ENCODE measurements at places on chromosomes 1 and 21.

DNA sequence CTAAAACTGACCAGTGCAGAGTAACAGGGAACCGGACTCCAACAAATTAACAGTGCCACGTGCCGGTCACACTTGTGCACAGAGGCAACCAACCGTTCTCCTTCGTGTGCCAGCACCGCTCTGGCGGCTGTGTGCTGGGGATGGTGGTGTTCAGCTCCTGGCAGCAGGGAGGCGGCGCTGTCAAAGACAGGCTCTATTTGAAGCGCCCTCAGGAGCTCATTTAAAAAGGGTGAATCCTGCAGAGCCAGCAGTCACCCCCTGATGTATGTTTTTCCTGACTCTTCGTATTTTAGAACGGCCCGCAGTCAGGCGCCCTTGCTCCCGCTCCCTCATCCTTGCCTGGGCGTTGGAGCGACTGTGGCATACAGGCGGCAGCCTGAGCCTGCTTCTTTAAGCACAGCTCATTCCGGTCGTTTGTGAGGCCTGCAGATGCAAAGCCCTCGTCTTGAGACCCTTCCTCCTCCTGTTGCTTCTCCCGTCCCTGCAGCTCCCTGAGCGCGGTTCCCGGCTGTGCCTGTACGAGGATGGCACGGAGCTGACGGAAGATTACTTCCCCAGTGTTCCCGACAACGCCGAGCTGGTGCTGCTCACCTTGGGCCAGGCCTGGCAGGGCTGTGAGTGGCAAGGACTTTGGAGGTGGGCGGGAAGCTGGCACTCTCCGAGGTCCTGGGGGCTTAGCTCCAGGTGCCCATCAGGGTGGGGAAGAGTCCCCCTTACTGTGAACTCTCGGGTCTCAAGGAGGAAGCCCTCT lies 1.1 kb downstream of the DFFB start:
- DNase-seq = peak; percentile 21

DNA sequence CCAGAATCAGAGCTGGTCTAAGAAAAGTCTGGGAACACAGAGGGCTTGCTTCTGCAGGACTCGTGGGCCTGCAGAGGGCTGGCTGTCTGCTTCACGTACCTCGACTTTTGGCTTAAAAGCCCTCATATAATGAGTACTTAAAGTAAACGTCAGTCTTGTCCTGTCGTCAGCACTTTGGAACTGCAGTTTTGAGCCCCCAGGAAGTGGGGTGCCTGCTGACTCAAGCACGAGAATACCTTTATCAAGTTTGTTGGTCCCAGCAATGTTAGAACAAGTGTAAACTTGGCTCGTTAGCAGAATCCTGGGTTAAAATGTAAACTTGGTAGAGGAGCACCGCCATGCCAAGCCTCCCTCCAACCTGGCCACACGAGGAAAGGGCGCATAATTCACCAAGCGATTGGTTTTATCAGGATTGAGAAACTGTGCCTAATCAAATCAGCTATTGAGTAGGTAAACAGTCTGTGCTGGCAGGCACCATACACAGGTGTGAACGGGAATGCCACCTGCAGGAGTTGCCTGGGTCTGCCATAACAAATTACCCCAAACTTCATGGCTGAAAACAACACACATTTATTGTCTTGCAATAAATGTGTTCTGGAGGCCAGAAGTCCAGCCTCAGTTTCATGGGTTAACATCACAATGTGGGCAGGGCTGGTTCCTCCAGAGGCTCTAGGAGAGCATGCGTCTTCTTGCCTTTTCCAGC lies 45.0 kb upstream of the FHAD1 start:
- DNase-seq = no peak

DNA sequence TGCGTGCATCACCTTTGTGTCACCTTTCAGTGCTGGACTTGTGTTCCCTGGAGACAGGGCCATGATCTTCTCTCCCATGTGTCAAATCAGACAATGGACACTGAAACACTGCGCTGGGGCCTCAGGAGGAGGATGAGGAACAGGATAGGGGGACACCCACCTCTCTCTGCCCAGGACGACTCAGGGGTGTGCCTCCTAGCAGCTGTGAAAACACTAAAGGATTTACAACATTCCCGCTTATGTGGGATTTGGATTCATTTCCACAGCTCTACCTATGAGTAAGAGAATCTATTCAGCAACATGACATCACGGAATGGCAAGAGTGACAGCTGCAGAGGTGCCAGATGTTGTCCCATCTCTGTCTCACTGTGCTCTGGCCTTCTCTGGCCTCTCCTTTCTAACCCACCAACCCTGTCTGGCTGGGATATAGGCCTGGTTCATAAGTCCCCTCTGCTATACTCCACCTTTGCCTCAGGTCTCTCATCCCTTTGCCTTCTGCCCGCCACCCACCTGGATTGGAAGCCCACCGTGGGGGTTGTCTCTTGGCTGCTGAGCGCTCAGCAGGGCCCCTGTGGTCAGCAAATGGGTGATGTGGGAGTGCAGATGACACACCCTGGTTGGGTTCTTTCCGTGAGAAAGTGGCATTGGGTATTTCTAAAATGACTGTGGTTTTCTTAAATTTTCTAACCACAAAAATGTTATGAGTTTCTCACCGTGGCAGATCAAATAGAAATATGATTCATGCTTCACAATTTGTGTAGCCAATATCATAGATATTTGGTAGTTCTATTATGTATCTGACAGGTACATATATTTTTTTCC lies 47.1 kb upstream of the TLR5 start:
- peak; percentile 67 for DNase-seq

DNA sequence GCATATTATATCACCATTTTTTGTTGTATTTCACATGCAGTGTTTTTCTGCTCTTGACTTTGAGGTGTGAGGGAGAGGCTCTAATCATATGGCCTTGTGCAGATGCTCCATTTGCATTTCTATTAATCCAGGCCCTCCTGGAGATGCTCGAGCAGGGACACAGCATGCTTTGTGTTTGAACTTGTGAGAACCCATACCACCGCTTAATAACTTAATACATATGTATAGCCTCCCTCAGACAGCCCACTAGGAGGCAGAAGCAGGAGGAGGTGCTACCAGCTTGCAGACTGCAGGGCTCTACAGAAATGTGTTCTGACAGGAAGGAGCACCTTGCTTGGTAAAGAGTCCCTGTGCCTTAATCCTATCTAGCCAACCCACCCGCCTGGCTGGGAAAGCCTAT lies 155.2 kb downstream of the BARHL2 start:
- no peak for DNase-seq

- DNase-seq = peak; percentile 13
These were observed 4.4 kb upstream of the HMGN1 start for GRCh38 chr21:39353295-39353694.

DNA sequence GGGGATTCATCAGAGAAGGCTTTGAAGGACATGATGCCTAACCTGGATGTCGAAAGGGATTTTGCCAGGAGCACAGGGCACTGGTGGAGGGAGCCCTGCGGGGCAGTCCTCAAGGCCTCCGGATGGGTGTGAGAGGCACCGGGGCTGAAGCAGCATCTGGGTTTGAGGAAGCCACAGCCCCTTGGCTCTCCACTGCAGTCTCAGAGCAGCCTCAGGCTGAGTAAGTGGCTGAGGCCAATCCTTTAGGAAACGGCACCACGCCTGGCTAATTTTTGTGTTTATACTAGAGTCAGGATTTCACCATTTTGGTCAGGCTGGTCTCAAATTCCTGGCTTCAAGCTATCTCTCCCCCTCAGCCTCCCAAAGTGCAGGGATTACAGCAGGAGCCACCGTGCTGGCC lies 12.0 kb downstream of the ERVH48-1 start:
- no peak for DNase-seq

DNA sequence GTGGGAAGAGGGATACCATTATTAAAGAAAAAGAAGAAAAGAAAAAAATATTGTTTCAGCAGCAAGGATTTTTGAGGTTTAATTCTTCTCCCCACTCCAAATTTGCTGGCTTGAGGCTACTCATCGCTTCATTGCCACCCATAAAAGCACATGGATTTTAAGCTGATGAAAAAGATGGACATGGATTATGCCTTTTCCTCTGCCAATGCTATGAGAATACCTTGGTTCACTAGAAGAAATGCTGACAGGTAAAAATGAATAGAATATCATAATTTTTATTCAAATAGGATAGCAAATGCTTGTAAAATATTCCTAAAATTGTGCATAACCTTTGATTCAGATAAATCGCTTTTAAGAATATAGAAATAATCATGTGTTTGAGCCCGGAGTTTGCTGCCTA lies 289.7 kb upstream of the DPYD start:
- no peak for DNase-seq

- DNase-seq = no peak
These were observed 300.1 kb downstream of the KCNT2 start for GRCh38 chr1:196308176-196308575.

DNA sequence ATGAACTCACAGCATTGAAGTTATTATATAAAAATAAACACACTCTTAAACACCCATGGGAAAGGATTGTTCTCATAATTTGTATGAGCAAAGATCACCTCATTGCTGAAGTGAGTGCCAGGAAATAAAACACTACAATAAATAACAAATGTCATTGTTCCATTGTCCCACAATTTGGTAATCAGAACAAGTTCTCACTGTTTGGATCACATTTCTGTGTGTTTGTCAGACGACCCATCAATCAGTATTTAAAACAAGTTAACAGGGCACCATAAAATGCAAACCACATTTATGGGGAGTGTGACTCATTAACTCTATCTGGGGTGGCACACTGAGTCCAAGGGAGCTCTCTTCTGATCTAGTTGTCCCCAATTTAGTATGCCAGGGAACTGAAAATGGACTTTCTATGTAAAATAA lies 124.5 kb downstream of the PTPRC start:
- no peak for DNase-seq

DNA sequence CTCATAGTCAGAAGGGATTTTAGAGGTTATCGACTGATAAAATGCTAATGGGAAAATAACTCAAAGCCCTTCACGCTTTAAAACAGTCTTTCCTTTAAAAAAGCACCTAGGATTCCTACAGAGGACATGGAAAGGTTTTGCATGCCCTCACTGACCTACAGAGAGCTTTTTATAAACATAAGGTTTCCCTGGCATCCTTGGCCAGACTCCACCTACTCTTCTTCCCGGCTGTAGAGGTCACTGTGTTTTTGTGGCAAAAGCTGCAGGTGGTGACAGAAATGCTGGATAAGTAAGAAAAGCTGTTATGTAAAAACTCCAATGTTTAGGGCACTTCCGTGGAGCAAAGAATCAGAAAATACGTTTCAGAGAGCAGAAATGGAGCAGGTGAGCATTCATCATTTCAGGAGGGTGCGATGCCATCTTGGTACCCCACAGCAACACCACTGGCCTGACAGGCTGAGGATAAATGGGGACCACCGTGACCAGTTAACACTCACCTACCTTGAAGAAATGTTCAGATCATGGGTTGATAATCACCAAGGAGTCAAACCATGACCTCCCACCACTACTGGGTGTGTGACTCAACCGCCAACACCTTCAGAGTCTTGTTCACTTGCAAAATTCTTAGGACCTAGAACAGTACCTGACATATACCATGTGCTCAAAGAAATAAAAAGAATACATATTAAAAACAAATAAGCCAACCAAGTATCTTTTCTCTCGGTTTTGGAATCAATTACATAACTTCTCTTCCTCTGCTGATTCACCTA lies 46.6 kb downstream of the SSBP3 start:
- no peak for DNase-seq

- no peak for DNase-seq
These were observed 18.4 kb downstream of the RNF2 start for GRCh38 chr1:185063719-185064118.

DNA sequence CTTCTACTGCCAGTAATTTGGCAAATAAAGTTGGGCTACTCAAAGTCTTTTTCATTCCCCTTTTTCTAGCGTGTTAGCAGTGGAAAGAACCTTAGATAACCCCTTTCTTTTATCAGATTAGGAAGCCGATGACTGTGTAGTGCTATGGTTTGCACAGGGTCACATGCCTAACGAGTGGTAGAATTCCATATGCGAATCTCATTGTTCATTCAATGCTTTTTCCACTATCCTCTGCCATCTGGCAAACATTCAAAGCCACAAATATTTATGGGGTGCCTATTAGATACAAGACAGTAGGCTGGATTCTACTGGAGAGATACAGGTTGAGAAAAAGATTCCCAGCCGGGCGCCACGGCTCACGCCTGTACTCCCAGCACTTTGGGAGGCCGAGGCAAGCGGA lies 14.9 kb upstream of the IER5 start:
- DNase-seq = peak; percentile 95

GRCh38 chr1:20936216-20936615 lies 149.1 kb upstream of the HP1BP3 start:
- no peak for DNase-seq

DNA sequence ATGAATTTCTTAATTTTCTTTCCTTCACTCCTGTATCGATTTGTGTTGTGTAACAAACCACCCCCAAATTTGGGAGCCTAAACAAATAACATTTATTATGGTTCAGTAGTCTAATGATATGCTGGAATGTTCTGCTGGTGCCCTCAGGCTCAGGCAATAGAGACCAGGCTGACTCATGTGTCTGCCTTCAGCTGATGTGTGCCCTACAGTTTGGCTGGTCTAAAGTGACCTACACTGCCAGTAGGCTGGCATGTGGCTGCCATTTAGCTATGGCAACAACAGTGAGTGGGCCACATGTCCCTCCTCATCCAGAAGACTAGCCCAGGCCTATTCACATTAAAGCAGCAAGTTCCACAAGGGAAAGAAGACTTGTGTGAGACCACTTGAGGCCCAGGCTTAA lies 115.8 kb downstream of the PTPRC start:
- no peak for DNase-seq

DNA sequence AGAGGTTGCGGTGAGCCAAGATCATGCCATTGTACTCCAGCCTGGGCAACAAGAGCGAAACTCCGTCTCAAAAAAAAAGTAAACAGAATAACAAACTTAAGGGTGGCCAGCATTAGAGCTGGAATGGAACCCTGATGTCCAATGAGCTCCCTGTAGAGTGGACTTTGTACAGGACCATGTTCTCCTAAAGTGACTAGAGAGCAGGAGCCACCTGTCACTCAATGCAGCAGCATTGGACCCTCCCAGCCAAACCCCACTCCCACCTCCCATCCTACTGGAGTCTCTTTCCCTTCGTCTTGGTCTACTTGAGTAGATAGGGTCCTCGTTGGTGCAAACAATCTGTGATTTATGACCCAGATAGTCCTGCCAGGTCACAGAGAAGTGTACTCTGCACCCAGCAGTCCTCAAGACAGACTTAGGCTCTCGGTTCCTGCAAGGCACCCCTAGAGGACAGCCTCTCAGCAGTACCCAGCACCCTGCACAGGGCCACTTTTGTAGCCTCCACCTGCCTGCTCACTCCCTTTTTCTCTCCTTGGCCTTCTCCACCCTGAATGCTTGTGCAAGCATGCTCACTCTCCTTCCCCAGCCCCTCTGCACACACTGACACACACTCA lies 69.2 kb upstream of the ZNF281 start:
- no peak for DNase-seq
